ENCODE measurements at places on chromosomes 5 and 9.

GRCh38 chr5:137858954-137859353 lies 8.7 kb upstream of the MYOT start:
- DNase-seq: no peak

- no peak for DNase-seq
These were observed 483.8 kb upstream of the CDH10 start for GRCh38 chr5:25128606-25129005.

- no peak for DNase-seq
These were observed 510.6 kb upstream of the ITGA1 start for GRCh38 chr5:52277101-52277500.

DNA sequence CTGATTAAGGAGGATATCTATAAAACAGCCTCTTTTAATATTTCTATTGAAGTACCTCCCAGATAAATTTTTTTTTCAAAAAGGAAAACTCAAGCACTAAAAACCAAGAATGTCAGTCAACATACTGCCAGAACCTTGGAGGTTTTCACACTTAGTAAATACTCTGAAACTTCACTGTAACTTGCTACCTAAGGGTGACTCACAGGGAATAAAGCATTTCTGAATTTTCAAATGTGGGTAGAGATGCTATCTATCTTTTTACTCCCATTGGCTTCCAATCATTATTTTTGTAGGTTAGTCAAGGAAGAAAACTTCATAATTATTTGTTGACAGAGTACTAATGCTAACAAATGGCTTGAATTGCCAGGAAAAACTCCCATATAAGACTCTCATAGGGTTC lies 46.1 kb downstream of the SLC25A46 start:
- no peak for DNase-seq

DNA sequence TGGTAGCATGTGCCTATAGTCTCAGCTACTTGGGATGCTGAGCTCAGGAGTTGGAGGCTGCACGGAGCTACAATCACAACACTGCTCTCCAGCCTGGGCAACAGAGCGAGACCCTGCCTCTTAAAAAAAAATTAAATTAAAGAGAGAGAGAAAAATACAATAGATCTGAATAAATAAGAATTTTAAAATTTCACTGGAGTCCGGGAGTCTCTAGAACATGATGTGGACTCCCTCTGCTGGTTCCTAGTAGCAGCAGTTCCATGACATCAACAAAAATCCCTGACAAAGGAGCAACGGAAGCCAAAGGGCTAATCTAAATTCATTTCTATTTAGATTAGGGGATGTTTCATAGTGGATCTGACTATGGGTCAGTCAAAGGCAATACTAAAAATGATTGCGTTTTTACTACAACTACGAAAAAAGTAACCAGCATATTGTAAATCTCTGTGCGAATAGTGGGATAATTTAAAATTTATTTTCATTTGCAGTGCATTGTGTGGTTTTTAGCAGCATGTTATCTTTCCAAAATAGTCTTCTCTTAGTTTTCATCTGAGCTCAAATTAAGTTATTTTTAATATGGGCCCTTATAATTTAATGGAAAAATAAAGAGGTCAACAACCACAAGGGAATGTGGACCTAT lies 6.7 kb downstream of the INIP start:
- DNase-seq: no peak

GRCh38 chr5:152305525-152305924 lies 99.6 kb downstream of the NMUR2 start:
- no peak for DNase-seq

DNA sequence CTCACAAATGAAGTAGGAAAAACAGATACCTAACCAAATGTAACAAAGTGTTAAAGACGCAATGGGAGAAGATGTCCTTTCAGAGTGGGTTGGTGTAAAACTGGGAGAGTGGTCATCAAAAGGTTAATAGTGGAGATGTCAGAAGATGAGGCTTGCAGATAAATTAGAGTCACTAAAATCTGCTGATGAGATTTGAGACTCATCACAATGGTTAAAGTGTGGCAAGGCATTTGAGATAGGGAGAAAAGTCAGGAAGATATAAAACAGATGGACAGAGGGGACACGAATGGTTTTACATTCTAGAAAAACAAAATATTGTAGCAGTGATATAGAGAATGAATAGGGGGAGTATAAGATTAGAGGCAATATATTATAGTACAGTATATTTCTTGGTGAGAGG lies 406.0 kb upstream of the SEMA6A start:
- no peak for DNase-seq

DNA sequence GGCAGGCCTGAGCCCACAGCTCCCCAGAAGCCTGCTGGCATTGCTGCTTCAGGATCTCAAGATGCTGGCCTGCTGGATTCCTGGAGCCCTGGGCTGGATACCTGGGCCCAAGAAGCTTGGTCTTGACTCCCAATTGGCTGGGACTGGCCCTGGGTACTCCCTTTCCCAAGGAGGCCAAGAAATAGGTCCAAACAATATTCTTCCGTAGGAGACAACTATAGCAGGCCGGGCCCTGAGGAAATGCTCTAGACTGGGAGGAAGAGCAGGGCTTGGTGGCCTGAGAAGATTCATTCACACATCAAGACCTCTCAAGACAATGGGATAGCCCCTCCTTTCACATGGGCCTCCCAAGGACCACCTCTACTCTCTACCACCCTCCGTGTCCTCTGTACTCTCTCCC lies 7.9 kb downstream of the CSF2 start:
- DNase-seq: no peak

DNA sequence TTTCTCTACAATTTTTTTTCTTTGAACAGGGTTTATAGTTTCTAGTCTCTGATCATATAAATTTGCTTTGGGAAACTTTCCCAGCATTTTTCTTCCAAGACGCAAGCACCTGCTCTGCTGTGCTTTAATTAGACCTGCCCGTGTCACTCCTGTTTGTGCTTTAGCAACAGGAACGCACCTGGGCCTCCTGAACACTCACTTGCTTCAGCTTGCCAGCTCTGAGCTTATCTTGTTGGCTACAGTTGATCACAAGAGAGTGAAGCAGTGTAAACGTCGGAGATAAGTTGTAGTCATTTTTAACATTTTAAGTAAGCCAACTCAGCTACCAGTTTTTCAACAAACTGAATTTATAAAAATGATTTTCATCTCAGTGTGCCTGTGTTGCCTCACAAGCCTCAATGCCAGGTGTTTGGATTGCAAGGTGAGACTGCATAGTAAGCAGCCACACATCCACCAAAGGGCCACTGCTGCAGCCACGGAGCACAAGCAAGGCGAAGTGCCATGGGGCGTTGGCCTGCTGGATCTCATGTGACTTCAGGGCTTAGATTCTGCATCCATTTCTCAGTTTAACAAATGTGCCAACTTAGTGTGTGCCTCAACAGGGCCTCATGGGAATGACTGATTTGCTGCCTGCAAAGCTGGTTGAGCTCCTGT lies 166.9 kb downstream of the TRIO start:
- DNase-seq: no peak

DNA sequence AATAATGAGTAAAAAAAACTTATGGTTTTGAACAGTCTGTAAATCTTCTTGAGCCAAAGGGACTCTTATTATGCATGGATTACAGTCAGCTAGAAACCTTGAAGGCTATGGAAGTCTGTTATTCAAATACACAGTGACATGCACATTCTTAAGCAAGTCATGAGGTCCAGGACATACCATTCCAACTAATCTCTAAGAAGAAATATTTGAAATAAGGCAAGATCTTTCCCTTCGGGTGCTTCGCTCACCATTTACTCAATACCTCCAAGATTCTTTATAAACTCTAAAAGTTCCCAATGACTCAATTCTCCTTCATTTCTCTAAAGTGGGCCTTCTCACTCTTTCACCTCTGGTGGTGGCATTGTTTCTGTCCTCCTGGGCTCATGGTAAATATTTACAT lies 811.0 kb downstream of the NR2F1-AS1 start:
- DNase-seq: no peak

DNA sequence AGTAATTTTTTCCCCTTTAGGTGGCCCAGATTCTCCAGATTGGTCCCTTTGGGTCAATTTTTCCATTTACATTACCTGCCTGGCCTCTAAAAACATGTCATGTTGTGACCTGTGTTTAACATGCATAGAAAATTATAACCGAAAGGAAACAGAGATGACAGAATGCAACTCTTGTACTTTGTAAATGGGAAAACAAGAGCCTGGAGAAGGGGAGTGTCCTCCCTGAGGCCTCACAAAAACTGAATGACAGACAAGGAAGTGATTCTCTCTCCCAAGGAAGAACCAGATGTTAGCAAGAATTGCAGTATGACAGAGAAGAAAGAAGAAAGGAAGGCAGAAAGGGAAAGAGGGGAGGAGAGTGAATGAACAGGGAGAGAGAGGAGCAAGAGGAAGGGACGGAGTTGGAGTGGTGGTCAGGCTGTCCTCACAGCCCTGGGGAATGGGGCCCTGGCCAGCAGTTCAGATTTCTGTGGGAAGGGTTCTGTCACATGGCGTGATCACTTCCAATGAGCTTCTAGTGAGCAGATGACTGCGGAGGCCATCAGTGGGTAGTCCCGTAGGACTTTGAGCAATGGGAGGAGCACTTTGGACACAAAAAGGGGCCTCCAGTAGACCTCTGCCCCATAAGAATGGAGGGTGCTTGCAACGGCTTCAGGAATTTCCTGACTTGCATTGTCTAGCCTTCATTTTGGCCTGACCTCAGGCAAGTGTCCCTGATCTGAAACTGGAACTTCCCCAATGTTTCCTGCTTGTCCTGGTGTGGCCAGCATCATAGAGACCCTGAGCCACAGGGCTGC lies 31.6 kb downstream of the ABLIM3 start:
- DNase-seq: no peak

DNA sequence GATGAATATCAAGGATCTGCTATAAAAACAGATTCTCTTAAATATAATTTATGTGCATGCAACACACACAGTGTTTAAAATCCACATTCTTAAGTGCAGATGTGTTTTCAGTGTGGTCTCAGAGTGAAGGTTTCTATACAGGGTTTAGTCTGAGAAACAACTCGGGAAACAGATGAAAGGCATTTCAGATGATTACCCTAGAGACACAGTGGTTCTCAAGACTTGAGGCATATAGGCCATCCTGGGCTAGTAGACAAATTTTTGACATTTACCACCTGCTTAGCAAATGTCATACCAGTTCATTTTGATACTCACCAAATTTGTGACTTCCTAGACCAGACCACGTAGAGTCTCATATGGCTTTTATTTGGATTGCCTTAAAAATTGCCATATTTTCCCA lies 216.5 kb downstream of the ARL15 start:
- no peak for DNase-seq

DNA sequence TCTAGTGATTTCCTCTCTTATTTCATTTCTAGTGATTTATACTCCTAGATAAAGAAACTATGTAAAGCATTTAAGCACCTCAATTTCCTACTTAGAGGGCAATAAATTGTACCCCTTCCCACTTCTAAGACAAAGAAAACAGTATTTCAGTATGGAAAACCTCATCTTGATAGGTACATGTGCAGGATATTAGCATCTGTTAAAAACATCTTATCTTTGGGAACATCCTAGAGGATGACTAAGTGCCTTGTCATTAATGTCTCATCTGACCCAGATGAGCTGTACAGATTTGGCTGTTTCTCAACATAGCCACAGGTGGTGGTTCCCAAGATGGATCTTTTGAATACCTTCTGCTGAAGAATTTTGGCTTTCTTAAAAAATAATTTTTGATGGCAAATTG lies 5.7 kb downstream of the MEGF10 start:
- no peak for DNase-seq

GRCh38 chr5:174309131-174309795 lies 263.8 kb downstream of the NSG2 start:
- DNase-seq: no peak

- DNase-seq: no peak
These were observed 81.7 kb upstream of the CPLX2 start for GRCh38 chr5:175789670-175790069.

DNA sequence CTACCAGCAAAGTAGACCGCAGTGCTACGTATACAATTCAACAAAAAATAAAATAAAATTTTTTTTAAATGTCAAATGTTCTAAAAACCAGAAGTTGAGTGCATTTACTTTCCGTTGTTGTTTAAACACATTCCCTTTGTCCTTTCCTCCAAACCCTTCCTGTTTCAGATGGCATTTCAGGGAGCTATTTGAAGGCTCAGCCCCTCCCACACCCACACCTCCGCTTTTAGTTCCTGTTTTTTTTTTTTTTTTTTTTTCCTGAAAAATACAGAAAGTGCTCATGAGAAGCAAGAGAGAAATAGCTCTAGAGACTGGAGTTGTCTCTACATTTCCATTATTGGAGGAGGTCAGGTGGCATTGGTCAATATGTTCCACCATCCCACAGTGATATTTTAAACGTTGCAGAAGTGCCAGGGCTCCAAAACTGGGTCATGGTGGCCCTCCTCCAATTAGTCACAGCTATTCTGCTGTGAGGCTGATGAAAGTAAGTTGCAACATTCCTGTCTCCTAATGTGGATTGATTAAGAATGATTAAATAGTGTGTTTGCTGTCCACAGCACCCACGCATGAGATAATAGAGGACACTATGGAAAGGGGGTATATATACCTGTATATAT lies 106.9 kb downstream of the GABRG2 start:
- DNase-seq: no peak

GRCh38 chr5:151523335-151523734 lies 67.8 kb downstream of the FAT2 start:
- DNase-seq: no peak

DNA sequence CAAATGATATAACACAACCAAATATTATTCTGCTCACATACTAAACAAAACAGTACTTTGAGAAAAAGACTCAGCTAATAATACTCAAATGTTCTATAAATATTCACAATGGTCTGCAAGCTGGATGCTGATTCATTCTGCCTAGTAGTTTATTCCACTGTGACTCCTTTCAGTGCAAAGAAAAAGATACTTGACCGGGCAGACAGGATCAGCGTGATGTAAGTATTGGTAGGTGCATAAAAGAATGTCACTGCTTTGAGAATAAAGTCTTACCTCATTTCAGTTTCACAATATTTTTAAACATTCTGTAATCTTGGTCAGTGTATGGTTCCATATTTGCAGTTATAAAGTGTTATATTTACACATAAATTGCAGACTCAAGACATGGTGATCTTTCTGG lies 223.0 kb upstream of the NUDT12 start:
- DNase-seq: no peak

GRCh38 chr9:89194421-89195130 lies 16.0 kb upstream of the SHC3 start:
- no peak for DNase-seq

GRCh38 chr5:53472279-53472678 lies 8.2 kb upstream of the FST start:
- DNase-seq: no peak

DNA sequence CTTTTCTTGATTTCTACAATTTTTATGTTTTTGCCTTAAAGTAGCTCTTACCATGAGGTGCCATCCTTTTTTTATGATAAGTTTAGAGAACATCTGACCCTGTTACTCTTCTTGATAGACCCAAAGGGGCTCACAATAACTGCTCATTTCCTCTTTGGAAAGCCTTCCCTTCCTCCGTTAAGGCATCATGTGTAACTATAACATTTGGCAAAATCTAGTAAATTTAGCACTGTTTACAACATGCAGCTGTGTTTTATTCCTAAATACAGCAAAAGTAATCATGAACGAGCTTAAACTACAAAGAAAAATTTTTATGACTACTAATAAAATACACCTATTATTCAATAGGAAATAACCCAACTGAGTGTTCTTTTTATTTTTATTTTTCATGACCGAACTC lies 705.1 kb downstream of the MAT2B start:
- no peak for DNase-seq

GRCh38 chr5:137580030-137580429 lies 80.9 kb upstream of the SPOCK1 start:
- no peak for DNase-seq

Data from central memory CD4-positive, alpha-beta T cell (primary cell).